Small intestine (tissue), 16 donors: ENCODE measurements at places on chromosomes 12 and 14.

GRCh38 chr12:107288414-107289127 is 195.2 kb upstream of the CRY1 start:
- no peaks in the 10 kb centered on the region for H3K36me3 ChIP-seq
- no peak overlapping the region for H3K4me3 ChIP-seq
- H3K27ac ChIP-seq: no peak overlapping the region
- no peak for DNase-seq

DNA sequence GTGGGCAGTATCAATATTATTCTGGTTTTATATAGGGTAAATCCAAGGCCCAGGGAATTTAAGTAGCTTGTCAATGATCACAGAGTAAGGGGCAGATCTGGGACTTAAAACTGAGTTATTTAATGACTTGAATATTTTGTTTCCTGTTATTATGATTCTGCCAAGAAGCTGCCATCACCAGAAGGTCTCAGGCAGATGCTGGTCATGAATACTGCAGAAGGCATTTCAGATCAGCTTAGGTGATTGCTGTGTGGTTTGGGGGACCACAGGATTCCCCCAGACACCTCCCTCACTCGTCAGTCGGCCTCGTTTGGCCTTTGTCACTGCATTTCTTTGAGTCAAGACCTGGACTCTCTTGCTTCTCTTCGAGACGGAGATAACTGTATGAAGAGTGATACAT is 47.7 kb upstream of the EVL start:
- H3K4me1 ChIP-seq: peaks cover 52% of the 10 kb centered on the region
- no peak for DNase-seq
- H3K27ac ChIP-seq: no peak overlapping the region
- H3K4me3 ChIP-seq: no peak overlapping the region
- no peaks in the 10 kb centered on the region for H3K27me3 ChIP-seq

DNA sequence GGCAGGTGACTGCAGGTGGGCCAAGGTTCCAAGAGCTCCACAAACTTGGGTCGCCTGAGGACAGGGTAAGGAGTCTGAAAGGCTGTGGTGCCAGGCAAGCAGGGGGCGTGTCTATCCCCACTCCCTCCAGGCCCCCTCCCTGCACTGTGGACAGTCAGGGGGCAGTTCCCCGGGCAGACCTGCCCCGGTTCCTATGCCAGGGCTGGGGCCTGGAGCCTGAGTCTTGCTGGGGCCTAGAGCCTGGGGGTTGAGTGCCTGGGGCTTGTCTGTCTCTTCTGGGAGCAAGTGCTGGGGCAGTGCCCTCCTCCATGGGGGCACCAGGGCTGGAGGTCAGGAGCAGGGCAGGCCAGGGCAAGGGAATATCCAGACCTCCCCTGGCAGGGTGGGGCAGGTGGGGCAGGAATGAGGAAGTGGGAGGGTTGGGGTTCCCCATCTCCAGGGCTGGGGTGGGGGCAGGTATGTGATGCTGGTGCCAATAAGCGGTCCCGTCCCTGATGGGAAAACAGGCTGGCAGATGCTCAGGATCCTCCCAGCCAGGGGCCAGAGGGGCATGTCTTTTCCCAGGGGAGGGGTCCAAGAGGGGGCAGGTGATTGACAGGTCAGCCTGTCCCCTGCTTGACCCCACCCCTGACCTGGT is 11.9 kb upstream of the TNFAIP2 start:
- H3K4me1 ChIP-seq: no peaks in the 10 kb centered on the region
- peaks cover 43% of the 10 kb centered on the region for H3K36me3 ChIP-seq
- H3K27ac ChIP-seq: no peak overlapping the region
- no peaks in the 10 kb centered on the region for H3K27me3 ChIP-seq
- H3K4me3 ChIP-seq: no peak overlapping the region
- DNase-seq: no peak

- H3K27ac ChIP-seq: no peak overlapping the region
- DNase-seq: no peak
- no peaks in the 10 kb centered on the region for H3K27me3 ChIP-seq
- H3K4me1 ChIP-seq: no peaks in the 10 kb centered on the region
These were observed 14.4 kb downstream of the POLE2 start for GRCh38 chr14:49673586-49673985.

GRCh38 chr12:104654665-104655609 is 198.2 kb downstream of the CHST11 start:
- no peaks in the 10 kb centered on the region for H3K27me3 ChIP-seq
- H3K4me1 ChIP-seq: no peaks in the 10 kb centered on the region
- no peak for DNase-seq
- no peak overlapping the region for H3K4me3 ChIP-seq
- no peak overlapping the region for H3K27ac ChIP-seq
- H3K36me3 ChIP-seq: no peaks in the 10 kb centered on the region

DNA sequence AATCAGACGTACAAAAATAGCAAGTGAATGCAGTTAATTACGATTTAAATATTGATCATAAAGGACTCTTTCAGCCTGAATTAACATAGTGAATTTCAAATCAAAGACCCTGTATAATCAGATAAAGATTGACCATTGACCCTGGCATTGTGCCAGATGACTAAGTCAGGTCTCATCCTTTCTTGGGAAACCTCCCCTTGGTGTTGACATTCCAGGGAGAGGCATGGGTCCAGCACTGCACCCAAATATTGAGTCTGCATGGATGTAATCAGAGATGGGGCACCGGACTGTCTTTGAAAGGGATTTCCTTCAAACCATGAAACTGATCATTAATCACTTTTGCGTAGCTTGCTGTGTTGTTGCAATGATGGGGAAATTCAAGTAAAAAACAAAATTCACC is 1138.2 kb downstream of the BCL11B start:
- H3K36me3 ChIP-seq: no peaks in the 10 kb centered on the region
- H3K27me3 ChIP-seq: no peaks in the 10 kb centered on the region
- H3K4me3 ChIP-seq: no peak overlapping the region
- no peaks in the 10 kb centered on the region for H3K4me1 ChIP-seq
- no peak for DNase-seq

GRCh38 chr12:131600160-131600532 is 110.7 kb upstream of the SFSWAP start:
- H3K36me3 ChIP-seq: no peaks in the 10 kb centered on the region
- H3K4me1 ChIP-seq: no peaks in the 10 kb centered on the region
- no peak for DNase-seq
- H3K27ac ChIP-seq: no peak overlapping the region

DNA sequence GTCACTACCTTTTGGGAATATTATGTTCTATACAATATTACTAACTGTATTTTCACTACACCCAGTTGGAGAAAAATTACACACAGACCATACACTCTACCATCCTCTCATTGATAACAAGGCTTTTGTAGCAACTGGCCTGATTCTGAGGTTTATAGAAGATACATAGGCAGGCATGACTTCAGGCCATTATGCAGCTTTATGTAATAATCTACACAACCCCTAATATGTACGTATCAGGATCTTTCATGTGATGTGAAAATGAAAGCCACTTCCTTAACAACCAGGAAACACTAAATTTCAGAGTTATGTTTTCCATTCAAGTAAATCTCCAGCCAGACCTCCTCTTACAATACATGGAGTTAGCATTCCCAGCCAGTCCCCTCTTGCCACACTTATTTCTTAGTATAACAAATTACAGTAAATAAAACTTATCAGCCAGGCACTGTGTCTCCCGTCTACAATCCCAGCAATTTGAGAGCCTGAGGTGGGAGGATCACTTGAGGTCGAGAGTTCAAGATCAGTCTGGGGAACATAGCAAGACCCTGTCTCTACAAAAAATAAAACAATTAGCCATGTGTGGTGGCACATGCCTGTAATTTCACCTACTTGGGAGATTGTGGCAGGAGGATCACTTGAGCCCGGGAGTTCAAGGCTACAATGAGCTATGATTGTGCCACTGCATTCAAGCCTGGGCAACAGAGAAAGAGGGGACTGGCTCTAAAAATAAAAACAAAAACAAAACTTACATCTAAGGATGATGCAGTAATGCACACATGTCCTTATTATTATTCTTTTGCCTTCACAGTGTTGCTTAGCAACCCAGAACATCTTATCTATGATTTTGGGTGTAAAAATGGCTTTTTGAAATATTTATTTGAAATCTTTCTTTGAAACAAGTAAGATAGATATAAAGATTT is 10.4 kb upstream of the OSBPL8 start:
- H3K36me3 ChIP-seq: no peaks in the 10 kb centered on the region
- no peak overlapping the region for H3K27ac ChIP-seq
- DNase-seq: peak; percentile 11
- no peak overlapping the region for H3K4me3 ChIP-seq
- no peaks in the 10 kb centered on the region for H3K4me1 ChIP-seq

- no peaks in the 10 kb centered on the region for H3K4me1 ChIP-seq
- H3K27ac ChIP-seq: no peak overlapping the region
- H3K27me3 ChIP-seq: no peaks in the 10 kb centered on the region
- peak; percentile 51 for DNase-seq
These were observed 25.0 kb downstream of the OTUB2 start for GRCh38 chr14:94051115-94051514.

DNA sequence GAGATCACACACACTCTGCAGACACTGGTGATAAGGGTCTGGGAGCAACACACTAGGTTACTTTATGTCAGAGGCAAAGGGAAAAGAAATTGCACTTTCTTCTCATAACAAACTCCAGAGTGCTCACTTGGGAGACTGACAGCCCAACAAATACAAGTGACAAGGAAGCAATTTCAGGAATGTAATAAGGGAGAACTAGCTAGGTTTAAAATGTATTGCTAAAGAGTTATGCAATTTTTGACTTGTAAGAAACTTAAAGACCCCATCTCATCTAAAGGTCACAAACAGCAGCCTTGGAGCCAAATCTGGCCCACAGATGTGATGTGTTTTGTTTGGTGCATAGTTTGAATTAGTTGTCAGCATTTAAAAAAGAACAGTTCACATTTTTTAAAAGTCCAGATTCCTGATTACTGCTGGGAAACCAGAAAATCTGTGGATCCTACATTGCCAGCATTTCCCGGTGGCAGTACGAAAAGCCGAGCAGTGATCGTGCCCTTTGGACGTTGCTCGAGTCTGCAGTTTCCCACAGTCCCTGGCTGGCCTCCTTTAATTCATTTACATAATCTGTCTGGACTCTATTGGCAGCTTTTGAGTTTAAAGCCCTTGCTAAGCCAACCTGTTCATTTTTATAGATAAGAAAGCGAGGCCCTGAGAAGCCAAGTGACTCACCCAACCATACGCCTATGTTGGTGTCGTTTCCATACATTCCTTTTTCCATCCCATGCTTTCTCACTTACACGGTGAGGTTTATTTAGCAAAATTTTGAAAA is 42.0 kb upstream of the ETV6 start:
- DNase-seq: peak; percentile 91
- peaks cover 3% of the 10 kb centered on the region for H3K4me1 ChIP-seq
- peak overlapping the region; percentile 71 for H3K27ac ChIP-seq
- no peak overlapping the region for H3K4me3 ChIP-seq

DNA sequence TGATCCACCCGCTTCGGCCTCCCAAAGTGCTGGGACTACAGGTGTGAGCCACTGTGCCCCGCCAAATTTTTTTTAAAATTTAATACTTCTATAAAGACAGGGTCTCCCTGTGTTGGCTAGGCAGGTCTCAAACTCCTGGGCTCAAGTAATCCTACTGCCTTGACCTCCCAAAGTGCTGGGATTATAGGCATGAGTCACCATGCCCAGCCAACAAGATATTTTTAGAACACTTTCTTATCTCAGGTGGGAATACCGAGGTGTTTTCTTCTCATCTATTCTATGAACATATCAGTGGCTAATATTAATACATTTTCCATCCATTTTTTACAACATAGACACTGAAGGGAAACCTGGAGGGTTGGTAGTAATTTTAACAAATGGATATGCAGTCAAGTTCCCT is 38.0 kb upstream of the DHRS4 start:
- no peak for DNase-seq
- H3K36me3 ChIP-seq: no peaks in the 10 kb centered on the region
- no peak overlapping the region for H3K27ac ChIP-seq
- H3K4me1 ChIP-seq: no peaks in the 10 kb centered on the region

GRCh38 chr12:3132636-3133404 is 55.6 kb downstream of the TSPAN9 start:
- DNase-seq: no peak
- H3K36me3 ChIP-seq: peaks cover 20% of the 10 kb centered on the region
- no peaks in the 10 kb centered on the region for H3K27me3 ChIP-seq
- H3K27ac ChIP-seq: no peak overlapping the region
- H3K4me1 ChIP-seq: peaks cover 2% of the 10 kb centered on the region

DNA sequence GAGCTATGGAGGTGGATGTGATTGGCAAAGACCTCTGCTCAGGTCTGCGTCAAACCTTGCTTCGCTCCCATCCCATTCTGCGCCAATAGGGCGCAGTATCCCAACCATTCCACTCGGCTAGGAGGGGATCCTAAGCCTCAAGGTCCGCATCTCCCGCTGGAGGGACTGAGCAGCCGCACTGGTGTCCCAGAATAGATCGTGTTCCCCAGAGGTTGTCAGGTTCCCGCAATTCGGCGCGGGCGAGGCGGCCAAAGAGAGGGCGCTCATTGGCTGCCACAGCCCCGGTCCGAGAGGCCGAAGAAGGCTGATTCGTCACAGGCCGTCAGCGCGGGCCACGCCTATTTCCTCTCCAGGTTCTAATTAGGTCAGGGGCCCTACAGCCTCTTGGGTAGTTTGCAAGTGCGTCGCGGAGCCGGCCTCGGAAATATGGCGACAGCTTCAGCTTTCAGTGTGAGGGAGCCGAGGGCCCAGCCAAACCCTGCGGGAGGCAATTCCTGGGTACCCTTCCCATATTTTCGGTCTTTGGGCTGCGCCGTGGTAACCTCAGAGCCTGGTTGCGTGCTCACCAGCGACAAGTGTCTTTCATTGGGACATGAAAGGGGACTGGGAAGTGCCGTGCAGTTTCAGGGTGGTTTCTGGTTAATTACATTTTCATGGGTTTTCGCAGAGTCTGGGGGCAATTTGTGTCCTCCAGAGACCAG is 5.0 kb downstream of the OR10AD1 start:
- H3K27ac ChIP-seq: peak overlapping the region; percentile 100
- no peaks in the 10 kb centered on the region for H3K36me3 ChIP-seq
- DNase-seq: peak; percentile 97
- no peaks in the 10 kb centered on the region for H3K4me1 ChIP-seq
- peak overlapping the region; percentile 78 for H3K4me3 ChIP-seq

DNA sequence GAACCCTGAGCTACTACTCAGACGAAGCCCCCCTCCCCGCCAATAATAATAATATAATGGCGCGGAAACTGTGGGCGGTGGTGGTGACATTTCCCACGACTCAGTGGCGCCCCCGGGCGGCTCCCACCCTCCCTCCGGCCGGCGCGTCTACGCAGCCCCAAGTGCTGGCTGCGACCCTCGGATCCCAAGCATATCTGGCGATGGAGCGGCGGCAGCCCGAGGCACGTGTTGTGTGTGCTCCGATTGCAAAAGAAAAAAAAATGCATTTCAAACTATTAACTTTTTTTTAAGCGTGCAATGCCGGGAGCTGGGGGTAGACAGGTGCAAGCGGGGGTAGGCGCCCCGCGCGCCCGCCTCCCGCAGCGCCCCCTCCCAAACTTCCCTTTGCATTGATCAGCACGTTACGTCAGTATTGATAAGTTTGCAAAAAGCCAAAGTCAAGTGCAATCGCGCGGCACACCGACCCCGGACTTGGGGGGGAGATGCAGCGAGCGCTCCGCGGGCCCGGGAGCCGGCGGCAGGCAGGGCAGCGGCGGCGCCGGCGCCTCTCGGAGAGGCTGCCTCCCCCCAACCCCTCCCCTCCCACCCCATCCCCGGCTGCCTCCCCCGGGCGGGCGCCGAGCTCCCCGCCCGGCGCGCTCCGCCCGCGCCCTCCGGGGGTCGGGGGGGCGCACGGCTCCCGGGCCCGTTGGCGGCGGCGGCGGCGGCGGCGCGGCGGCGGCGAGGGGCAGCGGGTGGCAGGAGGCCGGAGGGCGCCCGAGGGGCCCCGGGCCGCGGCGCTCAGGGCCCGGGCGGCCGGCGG is 113.1 kb upstream of the MYL2 start:
- H3K27ac ChIP-seq: no peak overlapping the region
- no peaks in the 10 kb centered on the region for H3K36me3 ChIP-seq
- DNase-seq: no peak
- H3K27me3 ChIP-seq: peaks cover 60% of the 10 kb centered on the region
